ENCODE measurements at places on chromosomes 2 and 18. TPM values are rescaled to one million over a fixed set of nuclear protein-coding genes. Genes with fewer than 3 reads are reported as not detected.

ADAM23 gene
- polyA plus RNA-seq = 5.1 TPM

DTYMK gene
- 39.0 TPM for polyA plus RNA-seq

QPCT gene
- polyA plus RNA-seq = 16.2 TPM

METTL8 gene
- 15.3 TPM for polyA plus RNA-seq

ACADL gene
- polyA plus RNA-seq = 19.4 TPM

TMEM198 gene
- 2.5 TPM for polyA plus RNA-seq

C18orf54 gene
- 11.0 TPM for polyA plus RNA-seq

RND3 gene
- polyA plus RNA-seq = 55.3 TPM

GATA6 gene
- 6.8 TPM for polyA plus RNA-seq

CCDC93 gene
- polyA plus RNA-seq = 42.7 TPM

DUSP19 gene
- 5.9 TPM for polyA plus RNA-seq

NCKAP5 gene
- 7.6 TPM for polyA plus RNA-seq
